ENCODE measurements at places on chromosomes 3 and 15. TPM values are rescaled to one million over a fixed set of nuclear protein-coding genes. Genes with fewer than 3 reads are reported as not detected.

The ZNF106 gene
- 48.5 TPM for total RNA-seq

The AADACL2 gene
- total RNA-seq = not detected

The ROBO1 gene
- 0.55 TPM for total RNA-seq

The PAQR5 gene
- total RNA-seq = not detected

The SH3BP5 gene
- total RNA-seq = 15.5 TPM

The ASB7 gene
- 16.0 TPM for total RNA-seq

The AHSG gene
- not detected for total RNA-seq

The NR1I2 gene
- 0.38 TPM for total RNA-seq

The INO80 gene
- 26.3 TPM for total RNA-seq

The ZBBX gene
- total RNA-seq = not detected

The ANKRD63 gene
- not detected for total RNA-seq

The SLC9C1 gene
- total RNA-seq = not detected

The KNG1 gene
- total RNA-seq = not detected

The GPR87 gene
- total RNA-seq = 1.2 TPM

The IL17RB gene
- total RNA-seq = 2.1 TPM

The EPHB3 gene
- total RNA-seq = not detected

The ZPLD1 gene
- total RNA-seq = not detected

The NRG4 gene
- not detected for total RNA-seq

The CHRNA7 gene
- total RNA-seq = not detected

All from CD8-positive, alpha-beta memory T cell (primary cell).